A549 treated with CORT108297 at 1 μM for 4 hours (cell line): ENCODE measurements at places on chromosomes 16 and 17. TPM values are rescaled to one million over a fixed set of nuclear protein-coding genes. Genes with fewer than 3 reads are reported as not detected.

The TXNL4B gene
- 16.5 to 23.8 TPM (median 22.7 TPM) in 5 replicates for total RNA-seq

The LITAFD gene
- total RNA-seq, result not detected in 5 replicates

The EFNB3 gene
- 1.1 to 1.6 TPM (median 1.5 TPM) in 5 replicates for total RNA-seq

The CCL13 gene
- total RNA-seq, result not detected in 5 replicates

The MPDU1 gene
- total RNA-seq, result 112 to 141 TPM (median 120 TPM) in 5 replicates

The CPD gene
- total RNA-seq, result 20.8 to 31.1 TPM (median 24.1 TPM) in 5 replicates

The C17orf100 gene
- 2.4 to 3.3 TPM (median 3.0 TPM) in 5 replicates for total RNA-seq

The TP53TG3F gene
- total RNA-seq, result 0.06 to 0.19 TPM (median 0.16 TPM) in 3 of 5 replicates, not detected in the others

The TMEM106A gene
- 0.82 to 1.5 TPM (median 0.96 TPM) in 5 replicates for total RNA-seq

The SENP3 gene
- total RNA-seq, result 97.6 to 109 TPM (median 105 TPM) in 5 replicates

The WSCD1 gene
- total RNA-seq, result 2.6 to 4.4 TPM (median 4.1 TPM) in 5 replicates

The HS3ST6 gene
- 1.6 to 3.9 TPM (median 3.0 TPM) in 5 replicates for total RNA-seq

The GCGR gene
- 0.17 to 0.50 TPM (median 0.23 TPM) in 5 replicates for total RNA-seq

The TNFRSF13B gene
- not detected in 5 replicates for total RNA-seq

The ASIC2 gene
- total RNA-seq, result 2.2 to 3.7 TPM (median 2.3 TPM) in 5 replicates

The TERB1 gene
- 0.06 to 0.07 TPM in 2 of 5 replicates, not detected in the others for total RNA-seq

The TBC1D3G gene
- total RNA-seq, result not detected in 5 replicates

The HIC1 gene
- 0.60 to 2.0 TPM (median 1.7 TPM) in 5 replicates for total RNA-seq

The NOG gene
- total RNA-seq, result 0.76 to 1.2 TPM (median 1.1 TPM) in 5 replicates

The CES5A gene
- not detected in 5 replicates for total RNA-seq

The KRTAP2-1 gene
- not detected in 5 replicates for total RNA-seq

The KRTAP2-2 gene
- total RNA-seq, result not detected in 5 replicates

The GP1BA gene
- total RNA-seq, result not detected in 5 replicates

The ADGRG3 gene
- 0.36 to 0.72 TPM (median 0.56 TPM) in 5 replicates for total RNA-seq

The SALL1 gene
- total RNA-seq, result 0.11 to 0.39 TPM (median 0.29 TPM) in 5 replicates
